Mesothelial cell of epicardium (in vitro differentiated cells): ENCODE measurements at places on chromosomes 16 and 17.

GRCh38 chr16:73237601-73238000 is 189.7 kb upstream of the ZFHX3 start:
- no peak for DNase-seq

DNA sequence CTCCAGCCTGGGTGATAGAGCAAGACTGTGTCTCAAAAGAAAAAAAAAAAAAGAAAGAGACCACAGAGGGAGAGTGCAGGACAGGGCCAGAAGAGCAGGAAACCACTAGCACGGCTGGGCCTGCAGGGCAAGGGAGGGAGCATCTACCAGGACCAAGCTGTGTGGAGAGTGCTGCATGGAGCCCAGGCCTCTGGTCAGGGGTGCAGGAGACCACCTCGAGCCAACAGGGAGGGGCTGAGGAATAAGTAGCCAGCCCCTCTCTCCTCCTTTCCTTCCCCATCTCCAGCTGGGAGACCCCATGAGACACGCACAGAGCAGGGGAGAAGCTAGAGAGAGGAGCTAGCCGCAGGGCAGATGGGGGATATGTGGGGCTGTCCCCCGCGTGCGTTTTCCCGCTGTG is 67.0 kb upstream of the DNAH17 start:
- no peak for DNase-seq

DNA sequence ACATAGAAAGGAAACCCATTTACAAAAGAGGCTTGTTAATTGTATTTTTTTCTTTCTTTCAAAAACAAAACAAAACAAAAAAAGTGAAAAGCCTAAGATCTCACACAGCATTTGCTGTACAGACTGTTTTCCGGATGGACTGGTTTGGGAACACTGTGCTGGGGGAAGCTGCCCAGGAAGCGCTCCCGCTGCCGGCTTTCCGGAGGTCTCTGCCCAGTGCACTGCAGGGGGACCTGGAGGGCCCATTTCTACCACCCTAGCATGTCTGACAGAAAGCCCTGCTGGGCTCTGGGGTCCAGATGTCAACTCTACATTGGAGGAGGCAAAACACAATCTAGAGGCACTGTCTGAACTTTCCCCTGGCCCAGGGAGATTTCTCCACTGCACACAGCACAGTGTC is 26.3 kb upstream of the CLEC18B start:
- no peak for DNase-seq

- peak; percentile 76 for DNase-seq
Observed at GRCh38 chr17:1047177-1047878, 50.4 kb downstream of the TIMM22 start.

- DNase-seq = no peak
Observed at GRCh38 chr16:56994311-56994710, 5.0 kb downstream of the NLRC5 start.
